ENCODE measurements at places on chromosomes 1 and 21.
A peak's percentile ranks its signal among the peaks of the same experiment; 100 is the strongest.

- no peak for DNase-seq
These were observed 8.7 kb upstream of the PIGM start for GRCh38 chr1:160040476-160040875.

- no peak for DNase-seq
These were observed 63.0 kb downstream of the HLX start for GRCh38 chr1:220942278-220942677.

DNA sequence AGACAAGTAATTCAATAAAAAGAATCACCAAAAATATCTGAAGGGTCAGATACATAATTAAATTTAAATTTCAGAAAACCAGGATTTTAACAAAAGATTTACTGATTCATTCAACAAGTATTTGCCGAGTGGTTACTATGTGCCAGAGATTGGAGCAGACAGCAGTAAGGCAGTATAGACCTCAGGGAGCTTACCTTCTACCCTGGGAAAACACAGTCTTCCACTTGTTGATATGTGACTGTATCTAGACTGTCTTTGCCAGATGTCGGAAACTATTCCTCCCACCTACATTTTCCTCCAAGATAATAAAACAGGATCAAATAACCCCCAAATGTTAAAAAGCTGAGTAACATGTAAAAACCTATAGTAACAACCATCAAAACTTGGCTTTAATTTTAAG is 6.2 kb downstream of the HNRNPR start:
- no peak for DNase-seq

GRCh38 chr1:8878698-8879463 is 395 bp upstream of the ENO1 start:
- peak; percentile 89 for DNase-seq

DNA sequence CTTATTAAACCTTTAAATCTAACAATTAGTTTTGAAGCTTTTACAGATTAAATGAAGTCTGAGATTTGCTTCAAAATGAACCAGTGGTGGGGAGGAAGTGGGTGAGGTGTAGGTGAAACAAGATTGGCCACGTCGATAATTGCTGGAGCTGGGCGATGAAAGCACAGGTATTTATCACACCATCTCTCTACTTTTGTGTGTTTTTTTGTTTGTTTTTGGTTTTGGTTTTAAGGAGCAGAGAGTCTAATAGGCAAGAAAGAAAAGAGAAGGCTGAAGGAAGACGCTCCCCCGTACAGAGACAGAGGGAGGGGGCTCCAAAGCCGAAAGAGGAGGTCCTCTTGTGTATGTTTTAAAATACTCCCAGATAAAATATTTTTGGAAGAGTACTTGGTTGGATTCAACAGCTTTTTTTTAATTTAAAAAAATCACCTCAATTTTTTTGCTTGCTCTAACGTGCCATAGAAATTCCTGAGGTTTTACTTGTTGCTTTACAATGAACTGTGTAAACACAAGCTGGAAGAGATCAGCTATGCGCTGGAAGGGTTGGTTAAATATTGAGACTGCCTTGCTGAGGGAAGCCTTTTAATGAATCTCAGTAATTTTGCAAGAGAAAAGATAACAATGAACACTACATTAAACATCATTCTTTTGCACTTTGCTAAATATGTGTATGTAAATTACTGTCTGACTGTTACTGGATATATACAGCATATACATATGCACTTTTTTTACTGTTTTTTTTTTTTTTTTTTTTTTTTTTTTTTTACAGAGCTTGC is 6.7 kb upstream of the LGALS8 start:
- DNase-seq = peak; percentile 81
